ENCODE measurements at places on chromosomes 4 and X.

- DNase-seq: no peak
Measured at GRCh38 chrX:18974993-18975392, 8.9 kb downstream of the PHKA2 start.

- DNase-seq: no peak
Measured at GRCh38 chr4:102878901-102879300, 10.1 kb downstream of the CISD2 start.

DNA sequence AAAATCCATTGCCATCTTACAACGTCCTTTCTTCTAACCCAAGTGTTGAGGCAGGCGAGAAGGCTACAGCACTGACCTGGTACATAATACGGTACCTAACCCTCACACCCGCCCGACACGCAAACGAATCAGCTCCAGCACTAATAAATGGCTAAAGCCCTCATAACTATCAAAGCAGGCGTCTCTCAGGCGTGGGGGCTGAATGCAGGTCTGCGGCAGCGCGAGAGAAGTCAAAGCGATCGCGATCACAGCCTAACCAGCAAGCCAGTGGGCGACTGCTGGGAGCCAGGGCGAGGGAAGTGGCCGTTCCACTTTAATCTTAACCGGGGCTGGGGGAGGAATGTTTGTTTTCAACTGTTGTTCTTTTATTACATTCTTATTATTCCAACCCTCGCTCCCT is 1.5 kb downstream of the CDX4 start:
- no peak for DNase-seq

DNA sequence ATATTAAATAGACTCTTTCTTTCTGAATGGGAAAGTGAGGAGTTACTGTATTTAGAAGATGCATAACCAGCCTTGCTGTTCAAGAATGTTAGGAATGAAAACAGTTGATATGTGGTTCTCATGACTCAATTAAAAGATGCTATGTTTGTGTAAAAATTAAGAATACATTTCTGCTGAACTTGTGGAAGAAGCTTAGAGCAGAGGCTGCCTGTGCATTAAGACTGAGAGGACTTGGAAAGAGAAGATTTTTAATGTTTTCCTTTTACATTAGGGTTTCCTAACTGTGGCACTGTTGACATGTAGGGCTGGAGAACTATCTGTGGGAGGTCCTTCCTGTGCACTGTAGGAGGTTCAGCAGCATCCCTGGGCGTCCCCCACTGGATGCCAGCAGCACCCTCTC is 137.7 kb downstream of the GPR143 start:
- no peak for DNase-seq

DNA sequence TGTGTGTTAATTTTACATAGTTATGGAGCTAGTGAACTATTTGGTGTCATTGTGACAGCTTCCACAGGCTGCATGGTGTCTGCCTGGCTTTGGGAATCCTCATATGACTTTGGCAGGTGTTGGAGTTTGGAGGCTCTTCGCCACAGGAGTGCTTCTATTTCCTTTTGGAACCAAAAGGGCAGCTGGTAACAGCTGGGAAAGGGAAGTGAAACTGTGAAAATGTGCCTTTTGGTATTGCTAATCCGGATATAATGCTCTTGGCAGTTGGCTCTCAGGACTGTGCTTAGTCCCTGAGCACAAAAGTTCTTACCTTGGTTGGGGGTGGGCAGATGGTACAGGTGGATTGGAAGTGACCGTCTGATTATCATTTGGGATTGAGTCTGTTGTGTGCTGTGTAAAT is 18.1 kb downstream of the OFD1 start:
- DNase-seq: no peak

- DNase-seq: no peak
Measured at GRCh38 chr4:31148990-31149389, 428.8 kb downstream of the PCDH7 start.

DNA sequence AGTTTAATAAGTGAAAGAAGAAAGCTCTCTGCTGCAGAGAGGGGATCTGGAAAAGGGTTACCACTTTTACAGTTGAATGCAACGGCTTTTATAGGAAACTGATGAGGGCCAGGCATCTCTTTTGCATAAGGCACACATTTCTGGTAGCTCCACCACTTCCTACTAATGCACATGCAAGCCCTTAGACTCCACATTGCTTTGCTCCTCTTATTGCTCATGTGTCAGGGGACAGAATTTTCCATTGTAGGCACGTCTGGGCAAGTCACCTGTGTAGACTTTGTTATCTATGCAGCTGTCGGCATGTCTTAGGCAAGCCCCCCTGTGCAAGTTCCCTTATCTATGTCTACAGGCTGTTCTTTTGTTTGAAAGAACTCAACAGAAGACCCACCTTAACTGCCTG is 294.6 kb upstream of the STS start:
- DNase-seq: no peak

DNA sequence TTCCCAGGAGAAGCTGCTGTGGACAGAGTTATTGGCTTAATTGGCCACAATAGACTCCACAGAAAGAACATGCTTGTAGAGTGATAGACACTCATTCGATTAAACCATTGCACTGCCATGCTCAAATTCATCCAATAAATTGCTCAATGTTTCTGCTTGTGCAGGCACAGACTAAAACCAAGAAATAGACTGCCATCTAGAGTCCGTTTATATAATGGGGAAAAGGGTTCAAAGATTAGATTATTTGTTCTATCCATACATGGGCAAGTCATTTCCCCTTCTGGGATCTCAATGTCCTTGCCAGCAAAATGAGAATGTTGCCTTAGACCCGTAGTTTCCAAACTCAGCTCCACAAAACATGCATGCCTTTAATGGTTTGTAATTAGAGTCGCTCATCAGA is 8.7 kb downstream of the SMIM10 start:
- no peak for DNase-seq

- DNase-seq: no peak
Measured at GRCh38 chr4:184061582-184061981, 156.1 kb downstream of the ENPP6 start.

DNA sequence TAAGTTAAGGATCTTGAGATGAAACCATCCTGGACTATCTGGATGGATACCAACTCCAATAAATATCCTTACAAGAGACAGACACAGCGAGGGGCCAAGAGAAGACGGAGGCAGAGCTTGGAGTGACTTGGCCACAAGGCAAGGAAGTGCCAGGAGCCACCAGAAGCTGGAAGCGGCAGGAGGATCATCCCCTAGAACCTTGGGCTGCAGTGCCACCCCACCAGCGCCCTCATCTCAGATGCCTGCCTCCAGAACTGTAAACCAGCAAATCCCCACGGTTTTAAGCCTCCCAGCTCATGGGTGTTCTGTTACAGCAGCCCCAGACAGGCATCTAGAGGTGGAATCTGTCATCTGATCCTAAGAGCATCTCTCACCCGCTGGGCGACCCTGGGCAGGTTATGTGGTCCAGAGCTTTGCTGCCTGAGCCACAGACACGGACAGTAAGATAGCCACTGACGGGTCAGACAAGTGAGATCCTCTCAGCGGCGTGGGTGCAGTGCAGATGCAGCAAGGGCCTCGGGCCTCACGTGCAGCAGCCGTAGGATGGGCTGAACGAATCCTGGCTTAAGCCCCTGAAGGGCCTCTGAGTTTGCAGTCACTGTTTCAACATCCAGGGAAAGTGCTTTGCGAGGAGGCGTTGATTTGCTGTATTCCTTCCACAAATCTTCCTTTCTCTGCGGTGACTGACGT is 25.1 kb upstream of the MXD4 start:
- DNase-seq: no peak

- no peak for DNase-seq
Measured at GRCh38 chr4:184857441-184858121, 31.8 kb upstream of the ACSL1 start.

- no peak for DNase-seq
Measured at GRCh38 chrX:123603491-123603890, 129.4 kb downstream of the THOC2 start.

DNA sequence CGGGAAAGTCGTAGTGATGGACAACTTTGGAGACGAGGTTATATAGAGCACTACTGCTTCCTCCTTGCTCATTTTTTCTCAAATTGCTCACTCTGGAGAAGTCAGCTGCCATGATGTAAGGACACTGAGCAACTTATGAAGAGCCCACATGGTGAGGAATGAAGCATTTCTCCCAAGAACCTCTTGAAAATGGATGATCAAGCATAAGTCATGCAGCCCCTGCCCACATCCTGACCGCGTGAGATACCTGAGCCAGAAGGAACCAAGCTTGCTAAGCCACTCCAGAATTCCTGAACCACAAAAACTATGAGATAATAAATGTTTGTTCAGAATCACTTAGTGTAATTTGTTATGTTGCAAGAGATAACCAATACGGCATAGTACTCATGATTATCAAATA is 42.8 kb downstream of the PDE5A start:
- DNase-seq: no peak

GRCh38 chr4:20773144-20773997 is 73.1 kb downstream of the PACRGL start:
- no peak for DNase-seq

GRCh38 chr4:14783011-14783877 is 219.0 kb upstream of the CPEB2 start:
- DNase-seq: peak; percentile 56

DNA sequence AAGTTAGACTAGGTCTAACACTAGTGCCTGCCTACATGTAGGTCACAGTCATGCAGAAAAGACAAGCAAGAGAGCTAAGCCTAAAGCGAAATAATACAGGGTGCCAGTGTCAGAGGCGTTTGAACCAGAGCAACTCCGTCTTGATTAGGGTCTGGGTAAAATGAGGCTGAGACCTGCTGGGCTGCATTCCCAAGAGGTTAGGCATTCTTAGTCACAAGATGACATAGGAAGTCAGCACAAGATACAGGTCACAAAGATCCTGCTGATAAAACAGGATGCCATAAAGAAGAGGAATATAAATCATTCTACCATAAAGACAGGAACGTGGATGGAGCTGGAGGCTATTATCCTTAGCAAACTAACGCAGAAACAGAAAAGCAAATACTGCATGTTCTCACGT is 120.9 kb downstream of the BEND2 start:
- no peak for DNase-seq

DNA sequence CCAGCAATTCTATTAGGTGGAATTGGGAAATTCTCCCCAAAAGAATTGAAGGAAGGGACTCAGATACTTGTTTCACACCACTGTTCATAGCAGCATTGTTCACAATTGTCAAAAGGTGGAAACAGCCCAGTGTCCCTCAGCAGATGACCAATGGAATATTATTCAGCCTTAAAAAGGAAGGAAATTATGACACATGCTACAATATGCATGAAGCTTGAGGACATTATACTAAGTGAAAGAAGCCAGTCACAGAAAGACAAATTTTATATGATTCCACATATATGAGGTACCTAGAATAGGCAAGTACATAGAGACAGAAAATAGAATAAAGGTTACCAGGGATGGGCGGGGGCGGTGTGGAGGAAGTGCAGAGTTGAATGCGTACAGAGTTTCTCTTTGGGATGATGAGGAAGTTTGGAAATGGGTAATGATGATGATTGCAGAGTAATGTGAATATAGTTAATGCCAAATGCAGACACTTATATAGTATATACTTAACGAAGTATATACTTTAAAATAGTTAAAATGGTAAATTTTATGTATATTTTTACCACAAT is 29.6 kb downstream of the DOCK11 start:
- no peak for DNase-seq

- no peak for DNase-seq
Measured at GRCh38 chr4:108709234-108709633, 53.6 kb downstream of the ETNPPL start.

DNA sequence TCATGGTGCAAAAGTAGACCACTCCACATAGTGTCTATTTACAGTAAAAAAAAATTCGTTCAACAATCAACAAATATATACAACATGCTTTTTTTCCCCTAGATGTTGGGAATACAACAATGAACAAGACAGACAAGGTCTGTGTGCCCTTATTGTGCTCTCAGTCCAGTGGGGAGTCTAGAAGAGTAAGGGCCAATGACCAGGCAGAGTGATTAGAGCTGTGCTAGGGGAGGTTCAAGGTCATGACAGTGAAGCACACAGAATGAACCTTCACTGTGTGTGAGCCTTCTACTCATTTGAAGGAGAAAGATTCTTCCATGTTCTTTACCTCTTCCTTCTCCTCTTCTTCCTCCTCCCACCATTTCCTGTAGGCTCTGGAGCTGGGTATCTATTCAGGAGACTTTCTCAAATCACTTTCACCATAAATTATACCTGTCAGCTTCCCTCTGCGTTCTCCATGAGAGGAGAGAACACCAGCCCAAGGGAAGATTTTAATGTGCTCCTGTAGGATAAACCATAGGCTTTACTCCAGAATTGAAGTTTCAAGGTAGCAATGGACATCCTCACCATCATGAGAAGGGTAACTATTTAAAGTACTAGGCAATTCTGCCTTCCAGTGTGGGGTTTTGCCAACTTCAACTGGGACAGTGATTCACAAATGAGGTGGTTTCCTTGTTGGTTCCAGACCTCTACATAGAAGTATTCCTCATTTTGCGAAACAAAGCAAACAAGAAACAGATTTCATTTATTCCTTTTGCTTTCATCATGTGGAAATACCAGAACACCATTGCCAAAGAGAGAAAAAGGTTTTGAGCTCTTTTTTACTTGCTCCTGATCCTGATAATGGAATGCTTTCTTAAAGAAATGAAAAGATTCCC is 246.9 kb upstream of the GPC4 start:
- DNase-seq: no peak

DNA sequence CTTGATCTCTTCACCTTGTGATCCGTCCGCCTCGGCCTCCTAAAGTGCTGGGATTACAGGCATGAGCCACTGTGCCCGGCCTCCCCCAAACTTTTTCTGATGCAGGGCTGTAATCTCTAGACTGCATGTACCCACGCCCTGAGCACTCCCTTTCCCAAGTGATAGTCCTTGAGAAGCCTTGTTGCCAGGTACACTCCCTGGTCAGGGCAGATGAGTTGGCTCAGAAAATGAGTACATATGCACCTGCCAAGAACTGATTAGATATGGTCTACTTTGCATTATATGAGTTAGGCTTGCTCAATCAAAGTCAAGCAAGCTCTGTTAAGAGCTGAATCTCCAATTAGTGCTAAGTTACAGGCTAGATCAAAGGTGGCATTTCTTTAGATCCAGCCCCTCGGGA is 20.3 kb downstream of the APOO start:
- no peak for DNase-seq

DNA sequence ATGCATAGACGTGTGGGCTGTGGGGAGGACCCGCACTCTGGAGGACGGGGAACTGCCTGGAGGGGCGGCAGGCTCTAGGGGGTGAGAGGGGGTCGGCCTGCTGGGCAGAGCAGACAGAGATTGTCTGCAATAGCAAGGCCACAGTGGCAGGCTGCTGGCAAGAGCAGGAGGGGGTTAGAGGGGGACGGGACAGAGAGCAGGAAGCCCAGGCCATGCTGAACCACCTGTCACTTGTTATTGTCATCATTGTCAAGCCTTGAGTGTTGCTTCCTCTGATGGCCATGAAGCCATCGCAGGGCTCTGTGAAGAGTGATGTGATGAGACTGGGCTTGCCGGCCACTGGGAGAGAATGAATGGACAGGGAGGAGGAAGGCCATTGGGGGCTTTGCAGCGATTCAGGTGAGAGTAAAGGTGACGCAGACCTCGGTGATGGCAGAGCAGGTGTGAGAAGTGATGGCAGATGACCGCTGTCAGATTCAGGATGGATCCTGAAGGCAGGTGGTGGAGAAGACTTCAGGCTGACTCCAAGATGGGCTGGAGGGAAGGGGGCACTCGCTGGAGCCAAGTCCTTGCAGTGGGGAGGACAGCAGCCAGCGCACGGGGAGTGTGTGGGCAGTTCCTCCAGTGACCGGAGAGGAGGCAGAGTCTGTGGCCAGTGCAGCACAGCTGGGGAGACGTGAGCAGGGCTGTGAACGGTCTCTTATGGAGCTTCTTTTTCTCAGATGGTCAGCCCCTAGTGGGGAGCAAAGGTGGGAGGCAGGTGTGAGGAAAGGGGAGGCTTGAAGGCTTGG is 43.6 kb downstream of the HTT-AS start:
- no peak for DNase-seq

Data from GOT3 (cell line).